ENCODE measurements at places on chromosomes 7 and 10.

GRCh38 chr7:79692015-79692414 lies 238.5 kb upstream of the MAGI2 start:
- no peak for DNase-seq

- DNase-seq, result no peak
Measured at GRCh38 chr10:132385721-132386418, 11.1 kb upstream of the PWWP2B start.

DNA sequence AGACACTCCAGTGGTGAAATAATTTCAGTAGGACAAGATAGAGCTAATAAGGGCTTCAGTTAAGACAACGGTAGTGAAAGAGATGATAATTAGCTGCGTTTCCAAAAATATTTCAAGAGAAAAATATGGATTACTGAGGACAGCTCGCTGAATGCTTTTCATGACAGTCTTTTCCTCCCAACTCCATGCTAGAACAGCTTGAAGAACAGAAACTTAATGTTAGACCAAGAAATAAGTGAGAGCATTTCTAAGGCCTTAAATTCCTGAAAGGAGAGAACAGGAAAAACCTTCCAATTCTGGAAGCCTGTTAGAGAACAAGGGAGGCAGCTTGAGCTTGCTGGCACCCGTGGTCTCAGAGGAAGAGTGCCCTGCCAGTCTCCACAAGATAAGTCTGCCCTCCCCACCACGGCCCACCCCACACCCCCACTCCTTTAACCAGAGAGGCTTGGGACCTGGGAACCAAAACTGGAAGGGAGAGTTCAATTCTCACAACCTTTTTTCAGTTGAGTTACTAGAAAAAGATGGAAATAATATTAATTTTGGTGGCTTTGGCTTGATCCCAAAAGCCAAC lies 1148.0 kb upstream of the CELF2 start:
- no peak for DNase-seq

DNA sequence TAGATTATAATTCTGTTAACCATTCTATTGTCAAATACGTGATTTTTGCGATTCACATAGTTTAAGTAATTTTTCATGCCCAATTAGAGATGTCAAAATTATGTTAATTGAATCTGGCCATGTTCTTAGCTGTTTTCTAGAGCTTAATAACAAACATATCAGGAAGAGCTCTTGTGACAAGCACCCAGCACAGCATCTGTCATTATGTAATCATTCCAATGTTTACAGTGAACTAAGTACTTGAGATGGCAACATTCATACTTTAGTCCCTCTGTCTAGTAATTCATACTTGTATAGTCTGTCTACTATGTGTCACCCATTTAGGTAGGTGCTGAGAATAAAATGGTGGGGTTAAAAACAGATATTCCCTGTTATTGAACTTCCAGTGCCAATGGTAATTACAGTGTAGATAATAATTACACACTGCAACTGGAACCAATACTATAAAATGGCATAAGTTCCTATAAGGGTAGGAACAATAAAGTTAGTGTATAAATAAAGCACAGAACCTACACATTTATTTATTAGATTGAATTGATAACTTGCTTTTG lies 55.2 kb downstream of the ZEB1 start:
- no peak for DNase-seq

GRCh38 chr10:45382591-45382990 lies 8.6 kb downstream of the ALOX5 start:
- no peak for DNase-seq

DNA sequence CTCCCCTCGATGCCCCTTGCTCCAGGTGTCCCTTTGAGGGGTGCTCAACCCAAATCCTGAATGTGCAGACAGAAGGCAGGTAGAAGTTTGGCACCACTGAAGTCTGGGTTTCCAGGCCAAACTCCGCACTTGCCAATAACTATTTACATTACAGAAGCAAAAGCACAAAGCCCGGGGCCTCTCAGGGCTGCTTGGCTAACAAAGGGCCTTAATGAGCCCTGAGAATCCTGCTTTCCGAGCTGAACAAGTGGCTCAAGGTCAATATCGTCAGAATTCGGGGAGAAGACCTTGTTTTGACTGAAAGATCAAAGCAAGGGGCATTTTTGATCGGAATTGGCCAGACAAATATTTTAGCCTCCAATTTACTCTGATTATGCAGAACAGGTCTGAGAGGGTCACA lies 189.9 kb downstream of the HERPUD2 start:
- DNase-seq, result no peak

- DNase-seq, result no peak
Measured at GRCh38 chr10:4174197-4174596, 389.2 kb upstream of the KLF6 start.

DNA sequence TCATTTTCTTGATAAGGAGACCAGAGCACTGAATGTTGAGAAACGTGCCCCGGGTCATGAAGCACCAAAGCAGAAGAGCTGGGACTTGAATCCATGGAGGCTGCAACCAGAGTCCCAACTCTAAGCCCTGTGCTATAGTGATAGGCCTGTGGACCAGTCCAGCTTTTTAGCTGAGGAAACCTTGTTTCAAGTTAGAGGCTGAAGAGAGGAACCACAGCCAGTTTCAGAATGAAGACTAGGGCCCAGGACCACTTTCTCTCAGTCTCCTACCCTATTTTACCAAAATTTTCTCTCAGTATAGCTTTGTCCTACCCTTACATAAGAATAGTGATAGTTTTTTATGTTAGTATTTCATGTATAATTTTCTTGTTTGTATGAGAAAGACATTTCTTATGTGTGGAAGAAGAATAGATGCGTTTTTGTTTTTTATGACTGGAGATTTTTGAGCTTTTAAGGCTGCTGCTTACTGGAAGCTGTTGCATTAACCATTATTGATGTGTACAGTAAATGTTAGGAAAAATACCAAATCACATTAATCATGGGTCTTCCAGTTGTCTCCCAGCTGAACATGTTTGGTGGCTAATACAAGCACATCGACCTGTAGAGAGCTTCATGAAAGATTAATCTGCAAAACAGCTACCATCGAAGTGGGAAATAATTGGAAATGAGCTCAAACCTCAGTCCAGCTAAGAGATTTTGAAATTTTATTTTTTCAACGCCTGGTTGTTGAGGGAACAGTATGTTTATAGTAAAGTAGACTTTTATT lies 45.0 kb upstream of the CSTF2T start:
- no peak for DNase-seq

DNA sequence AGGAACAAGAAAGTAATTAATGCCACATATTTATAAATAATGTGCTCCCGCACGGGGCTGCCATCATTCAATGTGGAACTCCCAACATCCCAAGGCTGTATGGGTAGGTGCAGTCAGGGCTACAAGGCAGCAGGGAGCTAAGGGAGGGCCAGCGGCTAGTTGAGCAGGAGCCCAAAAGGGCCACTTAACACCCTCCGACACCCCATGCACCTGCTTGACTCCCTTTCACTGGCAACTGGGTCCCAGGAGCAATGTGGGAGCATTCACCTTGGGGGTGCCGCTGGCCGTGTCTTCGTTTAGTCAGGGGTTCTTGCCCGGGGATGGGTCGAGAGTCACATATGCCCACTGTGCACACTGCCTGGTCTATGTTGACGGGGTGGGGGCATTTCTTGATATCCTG lies 27.9 kb downstream of the SCART1 start:
- DNase-seq, result no peak

- DNase-seq, result no peak
Measured at GRCh38 chr7:23468526-23469149, 1.7 kb downstream of the IGF2BP3 start.

DNA sequence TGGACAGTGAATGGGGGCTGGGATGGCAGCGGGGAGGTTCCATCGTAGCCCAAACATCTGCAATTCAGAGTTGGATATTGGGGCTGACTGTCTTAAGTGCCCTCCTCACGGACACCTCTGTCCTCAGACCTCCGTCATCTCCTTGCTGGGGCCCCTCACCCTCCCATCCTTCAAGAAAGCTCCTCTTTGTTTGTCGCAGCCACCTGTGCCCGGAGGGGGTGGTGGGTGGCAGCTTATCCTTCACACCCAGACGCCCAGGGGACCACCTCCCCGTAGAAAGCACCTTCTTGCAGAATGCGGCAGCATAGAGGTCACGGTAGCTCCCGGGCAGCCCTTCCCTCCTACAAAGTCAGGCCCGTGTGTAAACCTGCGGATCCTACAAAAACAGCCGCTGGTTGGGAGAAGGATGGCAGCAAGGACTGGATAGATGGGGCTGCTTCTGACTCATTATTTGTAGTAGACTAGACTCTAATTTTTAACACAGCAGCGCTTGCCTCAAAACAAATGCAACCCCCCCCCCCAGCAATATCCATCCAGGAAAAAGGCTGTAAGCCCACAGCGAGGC lies 1.3 kb upstream of the PTPRN2 start:
- no peak for DNase-seq

DNA sequence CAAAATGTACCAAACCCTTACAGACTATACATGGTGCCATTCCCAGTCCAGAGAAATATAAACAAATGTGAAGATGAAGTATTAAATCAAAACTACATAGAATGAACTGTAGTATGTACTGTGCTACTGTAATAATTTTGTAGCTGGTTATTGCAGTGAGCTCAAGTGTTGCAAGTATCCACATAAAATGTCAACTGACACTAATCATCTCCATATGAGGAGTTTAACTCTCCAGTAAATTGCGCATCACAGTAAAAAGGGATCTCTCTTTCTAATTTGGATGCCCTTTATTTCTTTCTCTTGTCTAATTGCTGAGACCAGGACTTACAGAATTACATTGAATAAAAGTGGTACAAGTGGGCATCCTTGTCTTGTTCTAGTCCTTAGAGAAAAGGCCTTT lies 165.5 kb downstream of the CPED1 start:
- no peak for DNase-seq

DNA sequence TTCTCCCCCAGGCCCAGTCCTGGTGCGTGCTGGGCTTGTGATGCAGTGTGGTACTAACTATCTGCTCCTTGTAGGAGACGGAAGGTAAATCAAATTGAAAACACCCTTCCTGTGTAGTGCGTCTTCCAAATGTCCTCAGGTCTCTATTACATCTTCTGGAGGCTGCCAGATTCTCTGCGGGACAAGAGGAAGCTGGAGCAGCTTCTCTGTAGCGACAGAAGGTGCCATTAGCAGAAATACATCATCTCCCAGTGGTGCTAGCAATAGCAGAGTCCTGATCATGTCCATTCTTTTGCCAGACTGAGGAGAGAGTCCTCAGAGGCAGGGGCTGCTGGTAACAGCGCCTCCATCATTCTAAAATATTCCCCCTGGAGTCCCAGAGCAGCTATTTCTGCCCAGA lies 675.2 kb downstream of the LRMDA start:
- DNase-seq, result no peak

DNA sequence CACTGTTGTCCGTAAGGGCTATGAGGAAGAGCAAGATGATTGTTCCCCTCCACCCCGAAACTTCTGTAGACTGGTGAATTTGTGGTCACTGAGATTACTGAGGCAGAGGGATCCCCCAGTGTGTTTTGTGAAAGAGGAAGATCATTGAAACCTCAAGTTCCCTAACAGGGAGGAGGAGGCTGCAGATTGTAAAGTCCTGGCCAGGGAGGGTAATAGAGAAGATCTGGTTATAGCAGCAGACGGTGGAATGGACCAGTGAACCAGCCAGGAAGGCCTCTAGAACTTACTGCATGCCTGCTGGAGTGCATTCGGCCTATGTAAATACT lies 31.1 kb downstream of the LMTK2 start:
- no peak for DNase-seq

DNA sequence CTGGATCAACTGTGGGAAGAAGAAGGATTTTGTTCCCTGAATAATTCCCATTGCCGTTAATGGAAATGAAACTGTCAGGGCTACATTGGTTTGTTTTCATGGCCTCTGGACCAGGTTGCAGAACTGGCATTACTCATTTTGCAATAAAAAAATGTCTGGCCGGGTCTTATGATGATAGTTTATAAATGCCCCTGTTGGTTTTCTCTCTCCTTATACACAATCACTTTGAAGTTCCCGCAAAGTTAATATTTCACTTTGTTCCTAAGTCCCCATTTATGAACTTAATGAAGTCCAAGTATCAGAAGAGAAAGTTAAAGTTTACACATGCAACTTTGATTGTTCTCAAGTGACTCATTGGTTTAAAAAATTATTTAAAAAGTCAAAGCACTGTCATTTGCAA lies 150.7 kb upstream of the PRR15 start:
- DNase-seq, result no peak

DNA sequence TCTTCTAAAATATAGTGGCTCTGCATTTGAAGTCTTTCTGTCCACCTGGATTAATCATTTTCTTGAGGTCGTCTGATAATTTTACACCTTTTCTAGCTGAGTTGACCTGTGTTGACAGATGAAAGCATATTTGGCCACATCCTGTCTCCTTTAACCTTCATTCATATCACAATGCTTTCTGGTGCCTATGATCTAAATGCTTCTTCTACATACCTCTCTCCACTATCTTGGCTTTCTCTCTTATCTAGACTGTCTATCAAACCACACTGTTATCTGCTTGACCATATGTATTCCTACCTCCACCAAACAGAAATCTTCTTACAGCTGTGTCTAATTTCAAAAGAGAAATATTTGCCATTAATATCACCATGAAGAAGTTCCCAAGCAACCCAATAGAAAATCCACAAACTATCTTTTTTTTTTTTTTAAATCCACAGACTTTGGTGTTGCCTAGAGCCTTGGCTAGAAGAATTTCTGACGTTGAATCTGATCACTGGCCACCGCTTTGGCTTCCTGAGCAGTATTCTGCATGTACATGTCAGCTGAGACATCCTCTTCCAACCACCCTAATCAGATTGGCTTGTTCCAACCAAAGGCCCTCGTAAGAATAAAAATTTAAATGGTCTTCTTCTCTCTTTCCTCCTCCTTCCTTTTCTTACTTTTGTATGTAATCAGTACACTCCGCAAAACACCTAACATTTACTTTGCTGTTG lies 66.3 kb upstream of the SP4 start:
- DNase-seq, result no peak

DNA sequence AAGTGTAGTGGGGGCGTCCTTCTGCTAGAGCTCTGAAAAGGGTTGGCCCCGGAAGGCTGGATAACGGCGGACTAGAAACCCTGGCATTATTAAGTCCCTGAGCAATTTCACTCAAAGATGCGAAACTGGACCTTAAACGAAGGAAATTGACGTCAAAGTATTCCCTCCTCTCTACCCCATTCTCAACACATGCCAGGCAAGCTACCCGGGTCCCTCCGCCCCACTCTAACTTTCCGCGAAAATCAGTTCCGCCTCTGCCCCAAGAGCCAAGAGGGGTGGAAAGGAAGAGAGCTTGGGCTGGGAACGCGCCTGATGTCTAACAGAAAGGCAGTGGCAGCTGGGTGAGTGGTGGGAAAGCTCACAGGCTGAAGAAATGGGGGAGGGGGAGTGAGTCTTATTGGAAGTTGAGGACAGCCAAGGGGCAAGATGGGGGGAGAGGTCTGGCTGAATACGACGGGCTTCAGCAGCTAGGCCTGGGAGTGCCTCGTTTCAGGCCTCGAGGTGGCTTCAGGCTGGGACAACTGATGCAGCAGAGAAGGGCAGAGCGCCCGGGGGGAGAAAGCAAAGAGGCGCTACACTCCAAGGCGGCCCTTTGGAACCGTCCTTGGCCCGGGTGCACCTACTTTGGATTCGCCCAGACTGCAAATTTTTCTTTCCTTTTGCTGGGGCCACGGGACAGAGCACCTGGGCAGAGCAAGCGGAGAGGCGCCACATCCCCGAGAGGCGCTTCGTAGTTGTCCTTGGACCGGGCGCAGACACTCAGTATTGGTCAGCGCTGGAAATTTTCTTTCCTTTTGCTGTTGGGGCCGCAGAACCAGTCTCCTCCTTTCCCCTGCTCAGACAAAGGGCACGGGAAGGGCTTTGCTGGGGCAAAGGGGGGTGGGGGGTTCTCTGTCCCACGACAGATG lies 2.0 kb upstream of the FEZF1 start:
- no peak for DNase-seq

GRCh38 chr7:36625247-36625646 lies 99.0 kb downstream of the AOAH start:
- DNase-seq, result no peak
